ENCODE measurements at places on chromosomes 16 and 17.

GRCh38 chr17:58315281-58315711 is 13.3 kb downstream of the TSPOAP1 start:
- no peak for DNase-seq

DNA sequence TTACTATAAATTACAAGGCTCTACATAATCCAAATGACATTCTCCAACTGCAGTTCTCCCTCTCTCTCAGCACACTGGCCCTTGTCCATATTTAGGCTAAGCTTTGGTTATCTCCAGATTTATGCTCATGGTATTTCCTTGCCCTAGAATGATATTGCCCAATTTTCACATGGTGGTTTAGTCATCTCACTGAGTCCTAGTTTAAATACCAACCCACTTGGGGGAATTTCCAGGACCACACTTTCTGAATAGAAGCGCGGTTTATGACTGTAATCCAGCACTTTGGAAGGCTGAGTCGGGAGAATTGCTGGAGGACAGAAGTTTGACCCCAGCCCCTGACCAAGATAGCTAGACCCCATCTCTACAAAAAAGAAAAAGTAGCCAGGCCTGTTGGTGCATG is 280.1 kb upstream of the MON1B start:
- DNase-seq, result no peak

GRCh38 chr16:76539609-76540008 is 262.4 kb downstream of the CNTNAP4 start:
- no peak for DNase-seq

GRCh38 chr16:72927199-72928089 is 120.5 kb downstream of the ZFHX3 start:
- DNase-seq, result peak; percentile 23

GRCh38 chr17:78748048-78748729 is 33.9 kb downstream of the CYTH1 start:
- no peak for DNase-seq

GRCh38 chr16:58421529-58421928 is 29.3 kb downstream of the GINS3 start:
- no peak for DNase-seq

DNA sequence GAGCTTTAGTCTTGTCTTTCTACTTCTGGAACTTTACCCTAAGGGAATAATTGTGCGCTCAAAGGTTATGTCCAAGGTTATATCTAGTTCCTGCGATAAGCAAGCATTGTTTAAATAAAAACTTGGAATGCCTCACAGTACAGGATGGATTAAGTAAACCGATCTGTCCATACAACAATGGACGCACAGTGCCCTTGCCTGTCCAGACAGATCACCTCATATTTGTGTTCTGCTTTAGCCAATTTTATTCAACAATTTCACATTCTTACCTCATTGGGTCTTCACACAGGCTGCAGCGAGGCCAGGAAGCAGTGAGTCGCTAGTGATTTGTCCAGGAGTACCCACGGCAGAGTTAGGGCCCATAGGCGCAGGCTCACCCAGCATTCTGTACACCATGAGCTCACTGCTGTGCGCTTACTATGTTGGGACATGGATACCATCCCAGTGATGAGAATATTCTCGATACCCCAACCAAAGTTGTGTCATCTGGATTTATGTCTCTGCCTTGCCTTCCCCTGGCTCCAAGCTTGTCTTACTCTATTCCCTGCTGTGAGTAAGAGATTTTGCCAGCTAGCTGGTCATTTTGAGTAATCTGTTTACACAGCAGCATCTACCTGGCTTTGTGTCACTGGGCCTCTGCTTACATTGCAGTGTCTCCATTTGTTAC is 39.8 kb downstream of the USP43 start:
- DNase-seq, result no peak

GRCh38 chr17:73315471-73315870 is 3.7 kb upstream of the CDC42EP4 start:
- DNase-seq, result no peak

DNA sequence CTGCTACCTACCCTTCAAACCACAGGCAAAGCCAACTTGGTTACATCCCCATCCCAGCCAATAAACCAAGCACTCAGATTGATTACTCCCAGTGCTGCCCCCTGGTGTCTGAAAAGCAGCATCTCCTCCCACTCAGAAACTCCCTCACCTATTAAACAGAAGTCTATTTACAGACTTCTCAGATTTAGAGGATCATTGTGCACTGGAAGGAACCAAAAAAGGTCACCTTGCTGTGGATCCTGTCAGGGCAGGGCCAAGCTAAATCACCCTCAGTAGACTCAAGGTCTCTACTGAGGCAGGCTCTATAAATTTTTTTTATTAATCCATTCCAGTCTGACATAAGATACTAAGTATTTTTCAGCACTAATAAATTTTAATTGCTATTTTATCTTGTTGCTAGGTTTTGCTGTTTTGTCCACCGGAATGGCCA is 17.6 kb downstream of the HIGD1B start:
- DNase-seq, result peak; percentile 14

DNA sequence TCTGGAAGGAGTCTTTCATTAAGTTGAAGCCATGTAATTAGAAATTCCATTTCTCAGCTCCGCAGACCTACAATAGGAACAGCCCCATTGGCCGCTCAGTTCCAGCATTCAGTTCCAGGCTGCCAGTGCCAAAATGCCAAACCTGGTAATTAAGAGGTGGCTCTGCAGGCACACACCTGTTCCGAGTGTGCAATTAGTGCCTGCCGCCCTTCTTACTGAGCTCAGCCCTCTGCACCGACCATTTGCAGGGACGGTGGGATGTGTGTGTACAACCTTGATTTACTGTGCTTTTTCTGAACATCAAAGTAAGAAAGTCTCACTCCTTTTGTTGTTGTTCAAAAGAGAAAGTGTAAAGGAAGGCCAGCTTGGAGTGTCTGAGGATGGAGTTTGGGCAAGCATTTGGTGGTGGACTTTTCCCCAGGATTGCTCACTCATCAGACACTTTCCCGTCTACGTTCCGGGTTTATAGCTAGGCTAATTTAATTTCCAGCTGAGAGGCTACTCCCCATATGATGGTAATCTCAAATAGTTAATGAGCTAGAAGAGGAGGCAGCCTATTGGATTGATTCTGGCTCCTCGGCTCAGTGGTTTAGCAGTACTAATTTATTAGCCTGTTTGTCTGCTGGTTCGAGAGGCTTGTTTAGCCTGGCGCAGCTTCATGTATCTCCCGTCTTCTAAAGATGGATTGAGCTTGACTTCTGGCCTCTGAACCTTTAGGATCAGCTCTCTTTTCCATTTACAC is 20.0 kb downstream of the HS3ST3B1 start:
- no peak for DNase-seq

DNA sequence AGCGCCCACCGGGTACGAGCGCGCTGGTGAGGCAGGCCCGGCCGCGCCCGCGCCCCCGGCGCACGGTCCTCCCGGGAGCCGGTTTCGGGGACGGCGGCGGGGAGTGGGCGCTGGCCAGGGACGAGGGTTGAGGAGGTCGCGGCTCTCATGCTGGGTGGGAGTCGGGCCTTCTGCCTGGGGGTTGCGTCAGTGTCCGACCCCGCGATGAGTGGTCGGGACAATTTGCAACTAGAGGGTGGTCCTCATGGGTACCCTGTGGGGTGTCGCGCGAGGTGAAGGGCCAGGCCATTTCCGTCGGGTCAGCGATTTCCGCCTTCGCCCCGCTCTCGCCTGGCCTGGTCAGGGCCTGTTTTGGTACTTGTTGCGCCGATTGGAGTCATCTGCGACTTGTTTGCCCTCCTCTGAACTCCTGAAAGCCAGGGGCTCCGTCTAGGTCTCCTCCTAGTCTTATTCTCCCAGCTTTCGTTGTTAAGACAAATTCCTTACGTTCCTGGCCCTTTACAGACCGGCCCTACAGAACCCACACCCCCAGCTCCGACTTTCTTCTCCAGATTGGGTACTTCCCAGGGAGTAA is 14.9 kb downstream of the NAA60 start:
- DNase-seq, result no peak

DNA sequence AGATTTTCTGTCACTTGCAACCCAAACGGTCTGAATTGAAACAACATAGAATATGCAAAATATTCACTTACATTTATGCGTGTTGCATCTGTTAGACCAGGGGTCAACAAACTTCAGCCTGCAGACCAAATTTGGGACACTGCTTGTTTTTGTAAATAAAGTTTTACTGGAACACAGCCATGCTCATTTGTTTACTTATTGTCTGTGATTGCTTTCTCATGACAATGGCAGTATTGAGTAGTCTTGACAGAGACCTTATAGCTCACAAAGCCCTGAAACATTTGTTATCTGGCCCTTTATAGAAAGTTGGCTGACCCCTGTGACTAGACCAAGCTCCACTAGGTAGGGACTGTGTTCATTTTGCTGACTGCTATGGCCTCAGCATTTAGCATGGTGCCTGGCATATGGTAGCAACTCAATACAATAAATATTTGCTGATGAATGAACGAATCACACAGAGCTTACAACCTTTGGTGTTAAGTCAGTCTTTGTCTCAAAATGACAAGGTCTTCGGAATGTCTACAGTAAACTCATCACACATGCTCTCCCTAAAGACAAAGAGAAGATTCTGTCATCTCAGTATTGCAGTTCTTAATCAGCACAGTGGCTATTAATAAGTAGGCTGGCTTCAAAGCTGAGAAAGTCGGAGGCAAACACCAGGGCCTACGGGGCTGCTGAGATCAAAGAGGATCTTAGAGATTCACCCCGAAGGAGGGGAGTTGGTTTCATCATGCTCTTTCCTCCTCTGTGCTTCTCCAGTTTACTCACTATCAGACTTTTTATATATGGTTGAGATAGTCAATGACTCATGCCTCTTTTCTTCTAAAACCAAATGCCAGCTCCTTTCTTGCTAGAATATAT is 95.2 kb upstream of the AXIN2 start:
- DNase-seq, result no peak

DNA sequence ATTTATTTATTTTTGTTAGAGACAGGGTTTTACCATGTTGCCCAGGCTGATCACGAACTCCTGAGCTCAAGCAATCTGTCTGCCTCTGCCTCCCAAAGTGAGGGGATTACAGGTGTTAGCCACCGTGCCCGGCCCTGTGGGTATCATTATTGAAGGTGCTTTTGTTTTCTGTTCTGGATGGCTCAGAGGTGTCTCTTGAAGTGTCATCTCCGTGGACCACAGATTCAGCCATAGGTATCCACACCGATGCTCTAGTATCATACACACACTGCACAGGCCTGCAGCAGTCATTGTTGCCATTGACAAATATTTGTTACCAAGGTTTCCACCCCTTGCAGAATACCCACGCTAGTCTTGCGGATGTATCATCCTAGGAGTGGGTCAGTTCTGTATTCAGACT is 446.2 kb downstream of the XYLT1 start:
- DNase-seq, result no peak

DNA sequence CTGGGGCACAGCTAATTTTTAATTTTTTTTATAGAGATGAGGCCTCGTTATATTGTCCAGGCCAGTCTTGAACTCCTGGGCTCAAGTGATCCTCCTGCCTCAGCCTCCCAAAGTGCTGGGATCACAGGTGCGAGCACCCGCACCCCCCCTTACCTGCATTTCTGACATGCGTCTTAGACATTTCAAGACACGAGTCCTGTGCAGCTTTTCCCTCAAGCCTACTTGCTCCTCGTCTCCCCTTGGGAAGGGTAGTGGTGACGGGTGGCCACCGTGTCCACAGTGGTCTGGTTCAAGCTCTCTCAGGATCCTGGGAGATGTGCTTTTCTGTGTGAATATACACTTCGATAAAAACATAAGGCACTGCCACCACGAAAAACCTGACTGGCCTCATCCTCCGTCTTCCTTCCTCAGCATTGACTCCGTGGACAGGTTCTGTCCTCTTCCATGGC is 9.6 kb downstream of the CANT1 start:
- no peak for DNase-seq

DNA sequence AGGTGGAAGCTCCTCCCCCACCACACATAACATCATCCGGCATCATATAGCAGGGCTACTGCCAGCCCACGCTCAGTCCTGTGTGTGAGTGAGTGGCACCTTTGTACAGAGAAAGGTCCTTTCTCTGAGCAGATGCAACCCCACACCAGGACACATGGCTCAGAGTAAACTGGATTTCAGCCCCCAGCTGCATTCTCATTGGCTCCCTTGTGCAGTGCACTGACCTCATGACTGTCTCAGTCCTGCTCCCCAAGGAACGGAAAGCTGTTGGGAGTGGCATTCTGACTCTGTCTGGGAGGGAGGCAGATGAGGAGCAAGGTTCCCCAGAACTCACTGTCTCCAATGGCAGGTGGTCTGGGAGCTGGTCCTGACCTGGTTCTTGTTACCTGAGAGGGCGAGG is 244.1 kb downstream of the PHKB start:
- DNase-seq, result no peak

DNA sequence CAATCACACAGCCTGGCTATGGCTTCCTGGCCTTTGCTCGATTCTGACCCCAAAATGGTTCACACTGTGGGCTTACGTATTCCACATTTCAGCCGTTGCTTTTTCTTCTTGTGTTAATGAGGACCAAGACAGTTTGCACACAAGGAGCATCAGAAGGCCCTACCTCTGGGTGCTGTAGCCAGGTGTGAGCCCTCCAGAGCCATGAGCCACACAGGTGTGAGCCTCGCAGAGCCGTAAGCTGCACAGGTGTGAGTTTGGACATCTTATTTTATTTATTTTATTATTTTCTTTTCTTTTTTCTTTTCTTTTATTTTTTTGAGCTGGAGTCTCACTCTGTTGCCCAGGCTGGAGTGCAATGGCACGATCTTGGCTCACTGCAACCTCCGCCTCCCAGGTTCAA is 70.6 kb downstream of the LMF1 start:
- no peak for DNase-seq

GRCh38 chr17:38459567-38459966 is 31.3 kb downstream of the ARHGAP23 start:
- no peak for DNase-seq

GRCh38 chr16:3112058-3112880 is at the start of gene ZNF205:
Gene ZNF205, plus strand, starts transcription at chr16:3112586. Its CDS starts 845 bp downstream, at chr16:3113431.
- DNase-seq, result no peak

- no peak for DNase-seq
Measured at GRCh38 chr17:8485491-8485890, 49.8 kb downstream of the NDEL1 start.

Data from SIG-M5 (cell line).